Activated naive CD8-positive, alpha-beta T cell treated with anti-CD3 and anti-CD28 coated beads, Interleukin-2, amount 50 U/mL, for 16 hours (primary cell): ENCODE measurements at places on chromosomes 5 and 9.

- no peak for DNase-seq
These were observed 261.5 kb downstream of the CEMIP2 start for GRCh38 chr9:71506821-71507220.

GRCh38 chr5:135237748-135238103, 161.3 kb downstream of the MACROH2A1 start:
- no peak for DNase-seq

DNA sequence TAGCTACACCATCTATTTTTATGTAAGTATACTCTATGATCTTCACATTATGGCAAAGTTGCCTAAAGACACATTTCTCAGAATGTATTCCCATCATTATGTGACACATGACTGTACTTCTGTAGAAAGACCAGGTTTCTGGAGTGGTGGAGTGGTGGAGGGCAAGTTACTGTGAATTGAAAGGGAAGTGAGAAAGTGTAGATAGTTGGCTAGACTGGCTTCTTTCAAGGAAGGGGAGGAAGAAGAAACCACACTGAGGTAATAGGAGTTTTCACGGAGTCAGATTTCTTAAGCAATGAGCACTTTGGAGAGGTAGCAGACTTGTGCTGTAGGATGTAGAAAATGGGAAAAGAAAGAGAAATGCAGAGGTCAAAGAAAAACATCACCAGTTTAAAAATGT, 50.9 kb upstream of the EQTN start:
- DNase-seq = no peak

DNA sequence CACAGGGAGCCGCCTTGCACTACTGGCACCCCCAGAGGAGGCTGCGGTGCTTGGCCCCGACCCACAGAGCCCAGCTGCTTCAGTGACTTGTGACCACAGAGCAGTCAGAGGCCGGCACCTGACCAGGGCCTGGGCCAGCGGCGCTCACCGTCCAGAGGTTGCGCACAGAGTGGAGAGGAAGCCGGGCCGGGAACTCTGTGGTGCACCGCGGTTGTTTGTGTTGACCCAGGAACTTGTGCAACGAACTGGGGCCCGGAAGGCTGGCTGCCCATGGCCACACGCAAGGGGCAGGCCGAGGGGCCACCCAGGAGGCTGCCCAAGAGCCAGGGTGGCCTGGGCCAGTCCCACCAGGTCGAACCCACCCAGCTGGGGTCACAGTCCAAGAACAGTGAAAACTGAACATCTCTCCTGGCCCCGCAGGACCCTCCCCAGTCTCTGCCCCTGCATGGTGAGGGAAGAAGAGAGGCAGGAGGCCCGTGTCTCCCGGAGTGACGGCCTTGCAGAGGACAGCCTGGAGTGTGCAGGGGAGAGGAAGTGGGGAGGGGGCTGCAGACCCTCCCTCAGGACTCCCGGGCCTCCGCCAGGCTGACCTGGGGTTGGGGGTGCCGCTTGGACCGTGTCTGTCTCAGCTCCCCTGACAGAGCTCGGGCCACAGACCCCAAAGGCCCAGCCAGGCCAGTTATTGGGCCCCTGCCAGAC, 42.8 kb upstream of the EGFL7 start:
- DNase-seq = no peak

DNA sequence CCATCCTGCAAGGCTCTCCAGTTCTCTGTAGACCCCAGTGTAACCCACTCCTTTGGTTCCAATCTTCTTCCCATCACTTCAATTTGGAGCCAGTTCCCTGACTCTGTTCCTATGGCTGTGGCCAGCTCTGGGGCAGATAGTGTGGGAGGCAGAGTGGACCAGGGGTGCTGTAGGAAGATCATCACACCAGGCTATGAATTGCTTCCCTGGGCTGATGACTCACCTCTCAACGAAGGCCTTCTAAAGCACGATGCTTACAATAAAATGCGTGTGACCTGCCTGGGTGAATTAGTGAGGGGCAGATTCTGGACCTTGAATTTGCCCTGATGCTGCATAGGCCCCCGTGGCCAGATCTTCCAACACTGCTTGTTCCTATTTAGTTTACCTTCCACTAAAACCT, 289.7 kb downstream of the FBXL7 start:
- no peak for DNase-seq

DNA sequence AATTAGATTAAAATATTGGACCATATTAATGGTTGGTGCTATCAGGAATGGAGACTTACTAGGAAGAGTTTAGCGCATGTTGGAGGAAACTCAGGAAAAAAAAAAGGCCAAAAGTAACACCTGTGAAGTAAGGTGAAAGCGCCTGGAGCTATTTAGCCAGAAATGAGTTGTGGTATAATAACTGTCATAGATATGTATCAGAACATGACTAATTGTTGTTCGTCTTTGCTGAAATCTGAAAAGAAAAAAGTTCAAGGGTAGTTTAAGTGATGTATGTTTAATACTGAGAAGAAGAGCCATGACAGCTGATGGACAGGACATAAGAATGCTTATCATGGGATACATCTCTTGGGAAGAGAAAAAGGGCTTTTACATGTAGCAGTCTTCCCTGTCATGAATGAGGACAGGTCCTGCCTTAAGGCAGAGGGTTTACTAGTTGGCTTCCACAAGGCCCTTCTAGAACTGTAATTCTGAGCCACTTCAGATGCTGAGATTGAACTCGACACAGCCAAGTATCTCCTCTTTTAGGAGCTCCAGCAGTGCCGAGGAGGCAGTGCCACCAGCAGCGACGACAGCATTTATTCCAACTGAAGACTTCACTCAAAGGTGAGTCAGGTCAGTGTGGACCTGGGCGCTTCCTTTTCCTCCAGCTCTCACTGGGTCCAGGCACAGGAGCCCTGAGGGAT, 940 bp upstream of the CAMK4 start:
- DNase-seq = no peak

- DNase-seq = no peak
These were observed 121.0 kb downstream of the RGS3 start for GRCh38 chr9:113584428-113585084.

GRCh38 chr5:80964919-80965318, 4.8 kb downstream of the RASGRF2 start:
- DNase-seq = no peak

DNA sequence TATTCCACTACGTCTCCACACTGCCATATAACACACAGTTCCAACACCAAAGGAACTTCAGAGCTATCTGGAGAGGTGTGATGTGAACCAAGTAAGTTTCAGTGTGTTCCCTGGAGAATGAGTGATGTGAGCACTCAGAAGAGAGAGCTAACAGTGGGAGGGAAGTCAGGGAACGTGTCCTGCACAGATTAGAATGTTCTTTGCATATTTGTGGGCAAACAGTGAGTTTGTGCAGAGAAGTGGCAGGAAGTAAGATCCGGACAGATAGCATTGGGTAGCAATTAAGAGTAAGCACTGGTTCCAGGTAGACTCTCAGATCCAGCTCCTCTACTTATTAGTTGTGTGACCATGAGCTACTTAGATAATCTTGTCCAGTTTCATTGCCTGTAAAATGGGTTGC, 206.4 kb downstream of the PDZD2 start:
- DNase-seq = no peak

GRCh38 chr9:19768798-19769197, 20.0 kb downstream of the SLC24A2 start:
- no peak for DNase-seq

DNA sequence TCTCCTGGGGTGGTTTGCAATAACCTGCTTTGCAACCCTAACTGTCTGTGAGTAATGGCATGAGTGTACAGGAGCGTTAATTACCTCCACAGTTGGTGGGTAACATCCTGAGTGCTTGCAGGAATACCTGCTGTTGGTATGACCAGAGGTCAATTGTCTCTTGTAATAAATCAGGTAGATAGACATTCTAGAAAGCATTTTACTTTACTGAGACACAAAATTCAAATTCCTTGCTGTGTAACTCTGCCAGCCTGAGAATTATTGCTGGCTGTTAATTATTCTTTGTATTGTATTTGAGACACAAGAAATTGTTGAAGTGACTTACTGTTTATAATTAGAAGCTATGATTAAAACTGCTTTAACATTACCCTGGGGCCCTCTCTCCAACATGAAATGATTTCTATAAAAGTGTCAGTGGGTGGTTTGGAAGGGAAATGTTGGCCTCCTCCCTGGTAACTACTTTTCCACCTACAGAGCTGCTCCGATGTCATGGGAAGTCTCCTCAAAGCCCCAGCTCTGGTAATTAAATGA, 150.8 kb upstream of the ADCY2 start:
- no peak for DNase-seq

DNA sequence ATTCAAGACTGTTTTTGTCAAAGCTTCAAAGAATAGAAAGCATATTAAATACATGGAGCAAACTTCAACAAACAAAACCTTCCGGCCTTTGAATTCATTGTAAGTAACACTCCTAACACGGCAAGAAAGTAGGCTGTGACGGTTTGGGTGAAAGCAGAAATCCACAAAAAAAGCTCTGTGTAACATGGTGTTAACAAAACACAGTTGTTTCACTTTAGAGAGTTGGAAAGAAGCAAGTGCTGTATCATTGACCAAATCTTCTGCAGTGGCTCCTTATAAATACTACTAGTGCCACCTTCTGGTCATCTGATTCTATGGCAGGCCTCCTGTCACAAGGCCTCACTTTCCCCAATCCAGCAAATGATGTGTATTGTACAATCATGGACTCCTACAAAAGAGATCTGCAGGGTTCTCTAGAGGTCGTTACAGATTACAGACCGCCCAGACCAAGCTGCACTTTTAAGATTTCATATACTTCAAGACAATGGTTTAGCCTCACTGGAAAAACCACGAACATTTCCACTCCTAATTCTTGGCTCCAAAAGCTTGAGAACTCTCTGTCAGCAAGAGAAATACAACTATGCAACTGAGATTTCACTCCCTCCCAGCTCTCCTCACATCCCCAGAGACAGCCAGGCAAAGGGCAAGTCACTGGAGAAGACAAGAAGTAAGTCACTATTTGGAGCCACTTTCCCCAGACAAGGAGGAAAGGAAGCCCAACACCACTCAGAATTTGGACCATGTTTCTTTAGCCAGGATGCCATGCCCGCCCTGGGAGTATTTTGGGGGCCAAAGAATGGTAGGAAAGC, 196.2 kb downstream of the DTWD2 start:
- no peak for DNase-seq

GRCh38 chr5:131749138-131749537, 47.7 kb downstream of the FNIP1 start:
- DNase-seq = no peak

GRCh38 chr9:122239722-122240121, 11.0 kb upstream of the LHX6 start:
- DNase-seq = no peak

DNA sequence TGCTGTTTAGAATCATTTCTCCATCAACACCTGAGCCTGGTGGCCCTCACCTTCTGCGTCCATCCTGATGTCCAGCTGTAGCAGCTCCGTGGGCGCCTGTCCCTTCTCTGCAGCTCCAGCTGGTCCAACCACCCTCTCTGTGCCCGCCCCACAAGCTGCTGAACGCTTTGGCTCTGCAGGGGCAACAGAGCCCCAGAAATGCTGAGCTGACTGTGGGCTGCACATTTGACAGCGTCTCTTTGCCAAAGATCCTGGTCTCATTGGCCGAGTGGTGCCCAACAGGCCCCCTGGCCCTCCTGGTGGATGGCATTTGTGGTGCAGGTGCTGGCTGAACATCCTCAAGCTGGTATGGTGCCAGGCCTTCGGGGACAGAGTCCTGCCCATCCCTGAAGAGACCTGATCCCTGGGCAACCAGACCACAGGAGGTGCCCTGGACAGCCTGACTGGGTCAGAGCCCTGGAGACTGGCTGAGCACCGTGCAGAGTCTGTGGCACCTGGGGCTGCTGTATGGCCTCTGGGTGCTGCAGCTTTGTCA, 25.3 kb upstream of the CEP72 start:
- DNase-seq = no peak

- DNase-seq = no peak
These were observed 98.1 kb upstream of the CCDC112 start for GRCh38 chr5:115394531-115394930.

DNA sequence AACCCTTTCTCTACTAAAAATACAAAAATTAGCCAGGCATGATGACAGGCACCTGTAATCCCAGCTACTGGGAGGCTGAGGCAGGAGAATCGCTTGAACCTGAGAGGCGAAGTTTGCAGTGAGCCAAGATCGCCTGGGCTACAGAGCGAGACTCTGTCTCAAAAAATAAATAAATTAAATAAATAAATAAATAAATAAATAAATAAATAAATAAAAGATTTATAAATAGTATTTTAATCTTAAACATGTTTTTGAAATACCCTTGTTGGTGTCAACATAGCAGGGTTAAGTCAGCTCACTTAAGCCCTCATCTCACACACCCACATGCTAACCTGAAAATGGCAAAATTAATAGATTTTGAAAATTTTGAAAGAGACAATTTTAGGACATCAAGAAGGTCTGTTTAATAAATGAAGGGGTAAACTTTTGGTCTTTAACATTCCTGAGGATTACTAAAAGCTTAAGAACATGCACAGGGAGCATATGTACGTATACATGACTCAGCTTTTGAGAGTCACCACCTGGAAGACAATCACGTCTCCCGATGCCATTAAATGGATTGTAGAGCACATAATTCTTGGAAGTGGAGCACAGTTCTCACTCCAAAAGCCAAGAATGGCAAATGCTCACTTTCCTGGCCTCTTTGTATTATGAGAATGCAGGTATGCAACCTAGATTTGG, 202.5 kb downstream of the GDNF start:
- no peak for DNase-seq

- DNase-seq = no peak
These were observed 729 bp upstream of the TNPO1 start for GRCh38 chr5:72815580-72816283.

DNA sequence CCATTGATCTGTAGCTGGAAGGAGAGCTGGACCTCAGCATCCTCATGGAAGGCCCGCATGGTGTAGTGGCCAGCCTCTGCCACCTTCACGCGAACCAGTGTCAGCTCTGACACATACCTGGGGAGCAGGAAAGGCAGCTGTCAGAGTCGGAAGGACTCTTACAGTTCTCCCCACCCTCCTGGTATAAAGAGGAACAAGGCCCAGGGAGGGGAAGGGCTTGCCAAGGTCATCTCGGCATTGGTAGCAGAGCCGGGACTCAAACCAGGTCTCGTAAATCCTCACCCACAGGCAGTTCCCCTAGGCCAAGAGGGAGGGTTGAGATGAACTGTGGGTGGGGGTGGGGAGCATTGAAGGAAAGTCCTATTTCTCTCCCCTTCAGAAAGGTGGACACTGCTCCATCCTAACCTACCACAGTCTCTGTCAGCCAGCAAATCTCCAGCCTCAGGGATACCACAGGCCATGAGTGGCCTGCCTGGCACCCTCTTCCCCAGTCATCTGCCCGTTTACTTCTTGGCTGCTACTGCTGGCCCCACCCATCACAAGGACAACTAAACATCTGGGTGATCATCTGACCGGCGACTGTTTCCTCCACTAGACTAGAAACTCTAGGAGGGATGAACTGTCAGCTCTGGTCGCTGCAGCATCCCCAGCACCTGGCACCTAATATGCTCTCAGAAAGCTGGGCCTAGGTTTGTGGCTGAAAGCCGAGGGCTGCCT, 23.5 kb downstream of the PDGFRB start:
- DNase-seq = no peak

GRCh38 chr5:141492168-141492885, 3.4 kb downstream of the PCDHGC5 start:
- no peak for DNase-seq

DNA sequence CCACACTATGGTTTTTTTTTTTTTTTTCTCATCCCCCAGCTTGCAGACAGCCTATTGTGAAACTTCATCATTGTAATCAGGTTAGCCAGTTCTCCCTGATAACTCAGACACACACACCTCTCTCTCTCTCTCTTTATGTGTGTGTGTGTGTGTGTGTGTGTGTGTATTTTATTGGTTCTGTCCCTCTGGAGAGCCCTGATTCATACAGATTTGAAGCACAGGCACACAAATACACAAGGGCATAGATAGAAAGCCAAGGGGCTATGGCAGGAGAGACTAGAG, 20.6 kb upstream of the VCAN start:
- DNase-seq = no peak
